Myocyte (in vitro differentiated cells): ENCODE measurements at places on chromosomes 1 and 21. TPM values are rescaled to one million over a fixed set of nuclear protein-coding genes. Genes with fewer than 3 reads are reported as not detected.

DNA sequence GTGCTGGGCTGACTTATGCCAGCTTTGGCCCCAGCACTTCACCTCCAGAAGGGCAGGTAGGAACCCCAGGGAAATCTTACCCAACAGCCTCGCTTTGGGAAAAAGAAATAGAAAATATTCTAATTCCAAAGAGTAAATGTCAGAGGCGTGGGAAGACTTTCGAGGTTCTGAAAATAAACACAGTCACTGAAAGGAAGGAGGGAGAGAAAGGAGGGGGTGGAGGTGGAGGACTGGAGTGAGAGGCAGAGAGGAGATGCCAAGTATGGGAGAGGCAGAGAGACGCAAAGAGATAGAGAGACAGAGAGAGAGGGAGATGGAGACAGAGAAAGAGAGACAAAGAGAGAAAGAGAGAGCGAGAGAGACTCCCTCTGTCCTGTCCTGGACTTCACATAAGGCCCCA, 395.0 kb downstream of the PTPRU start:
- DNase-seq, result no peak

DNA sequence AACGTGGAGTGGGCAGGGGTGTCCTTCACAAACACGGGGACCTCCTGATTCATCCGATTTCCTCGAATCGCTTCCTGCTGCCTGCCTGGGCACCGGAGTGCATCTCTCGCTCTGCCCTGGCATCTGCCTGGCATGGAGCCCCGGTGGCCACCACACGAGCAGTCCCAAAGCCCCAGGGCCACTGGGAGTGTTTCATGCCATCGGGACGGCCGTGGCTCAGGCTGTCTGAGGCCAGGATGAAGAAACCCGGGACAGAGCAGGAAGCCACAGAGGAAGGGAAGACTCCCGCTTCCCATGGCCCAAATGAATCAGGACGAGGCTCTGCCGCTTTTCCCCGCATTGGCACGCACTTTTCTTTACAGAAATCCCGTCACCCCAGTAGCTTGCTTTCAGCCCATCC, 32.4 kb downstream of the MEGF6 start:
- no peak for DNase-seq

DNA sequence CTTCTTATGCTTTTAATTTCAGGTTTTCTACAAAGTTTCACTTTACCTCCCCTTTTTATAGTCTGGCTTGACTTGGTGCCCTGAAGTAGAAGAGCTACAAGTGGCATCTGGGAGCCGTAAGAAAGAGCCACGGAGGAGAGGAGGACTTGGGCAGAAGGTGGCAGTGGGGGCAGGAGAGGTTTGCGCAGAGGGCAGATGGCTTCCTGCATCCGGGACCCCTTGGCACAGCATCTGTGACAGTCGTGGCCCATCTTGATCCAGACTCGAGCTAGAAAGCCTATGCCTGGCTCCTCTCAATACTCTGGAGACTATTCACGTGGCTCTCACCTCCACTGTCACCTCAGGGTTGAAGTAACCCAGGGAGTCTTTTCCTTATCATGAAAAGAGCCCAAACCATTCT, 169.1 kb downstream of the DYRK1A start:
- no peak for DNase-seq

GRCh38 chr1:38235705-38236104, 189.1 kb upstream of the POU3F1 start:
- DNase-seq, result no peak

GRCh38 chr1:79614762-79615161, 608.2 kb upstream of the ADGRL4 start:
- DNase-seq, result no peak

DNA sequence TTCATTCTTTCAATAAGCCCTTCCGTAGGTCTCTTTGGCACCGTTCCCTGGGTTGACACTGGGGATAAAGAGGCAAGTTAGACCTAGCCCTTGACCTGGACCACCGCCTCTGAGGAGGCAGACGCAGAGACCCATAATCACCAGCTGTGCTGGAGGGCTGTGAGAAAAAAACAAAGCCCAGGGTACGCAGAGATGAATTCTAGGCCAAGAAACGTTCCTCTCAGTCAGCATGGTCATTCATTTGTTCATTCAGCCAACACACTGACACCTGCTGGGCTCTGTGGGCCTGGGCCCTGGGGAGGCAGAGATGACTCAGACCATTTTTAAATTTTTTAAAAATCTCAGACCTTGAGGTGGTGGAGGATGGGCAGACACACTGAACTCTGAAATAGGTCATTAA, 26.3 kb upstream of the TRABD2B start:
- no peak for DNase-seq

DNA sequence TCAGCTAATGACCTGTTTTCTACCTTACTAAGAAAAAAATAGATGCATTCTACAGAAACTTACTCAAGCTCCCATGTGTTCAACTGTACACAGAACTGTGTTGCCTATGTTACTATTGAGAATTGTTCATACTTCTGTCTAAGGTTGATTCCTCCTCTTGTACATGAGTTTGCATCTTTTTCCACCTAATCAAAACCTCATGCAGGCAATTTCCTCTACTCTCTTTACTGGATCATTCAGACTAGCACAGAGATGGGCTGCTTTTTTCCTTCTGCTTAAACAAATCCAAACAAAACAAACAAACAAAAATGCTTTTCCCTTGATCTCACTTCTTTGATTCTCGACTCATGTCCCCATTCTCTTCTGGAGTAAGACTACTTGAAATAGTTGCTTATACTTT, 58.8 kb upstream of the PTGFR start:
- no peak for DNase-seq

GRCh38 chr21:43893536-43894205, 28.6 kb downstream of the AGPAT3 start:
- no peak for DNase-seq

GRCh38 chr1:187310038-187310631, 481.4 kb downstream of the PLA2G4A start:
- no peak for DNase-seq

GRCh38 chr1:22416555-22417454, 34.8 kb upstream of the ZBTB40 start:
- DNase-seq, result peak; percentile 81

- no peak for DNase-seq
These were observed 528.7 kb upstream of the PLXNA2 start for GRCh38 chr1:208772891-208773290.

DNA sequence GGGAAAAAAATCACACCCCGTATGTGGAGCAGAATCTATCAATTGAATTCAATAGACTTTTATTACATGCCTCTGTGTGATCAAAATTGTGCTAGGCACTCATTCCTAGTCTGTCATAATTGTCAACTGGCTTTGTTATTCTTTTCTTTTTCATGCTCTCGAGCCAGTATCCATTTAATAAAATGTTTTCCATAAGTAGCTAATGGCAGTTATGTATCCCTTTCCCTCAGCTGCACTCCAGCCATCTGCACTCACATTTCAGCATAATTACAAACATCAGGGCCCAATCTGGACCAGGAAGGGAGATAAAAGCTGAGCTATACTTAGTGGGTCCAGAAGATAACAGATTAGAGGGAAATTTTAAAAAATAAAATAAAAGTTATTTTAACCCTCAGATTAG, 15.9 kb downstream of the RGS5 start:
- DNase-seq, result no peak

- no peak for DNase-seq
These were observed 9.2 kb upstream of the RXRG start for GRCh38 chr1:165454091-165454610.

DNA sequence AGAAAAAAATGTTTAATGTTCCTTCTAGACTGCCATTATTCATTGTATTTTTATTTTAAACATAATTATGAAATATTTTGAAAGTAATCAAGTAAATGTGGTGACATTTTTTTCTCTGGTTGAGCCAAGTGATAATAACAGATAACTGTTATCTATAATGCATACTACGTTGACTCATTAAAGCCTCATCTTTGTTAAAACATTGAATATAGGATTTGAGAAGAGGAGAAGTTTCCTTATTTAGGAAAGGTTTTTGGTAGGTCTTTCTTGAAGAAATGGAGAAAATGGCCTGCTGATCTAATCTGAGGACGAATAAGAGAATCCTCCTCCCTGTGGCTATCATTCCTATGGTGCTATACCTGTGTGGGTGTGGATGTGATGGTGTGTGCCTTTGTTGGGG, 89.0 kb downstream of the NFIA start:
- DNase-seq, result no peak

DNA sequence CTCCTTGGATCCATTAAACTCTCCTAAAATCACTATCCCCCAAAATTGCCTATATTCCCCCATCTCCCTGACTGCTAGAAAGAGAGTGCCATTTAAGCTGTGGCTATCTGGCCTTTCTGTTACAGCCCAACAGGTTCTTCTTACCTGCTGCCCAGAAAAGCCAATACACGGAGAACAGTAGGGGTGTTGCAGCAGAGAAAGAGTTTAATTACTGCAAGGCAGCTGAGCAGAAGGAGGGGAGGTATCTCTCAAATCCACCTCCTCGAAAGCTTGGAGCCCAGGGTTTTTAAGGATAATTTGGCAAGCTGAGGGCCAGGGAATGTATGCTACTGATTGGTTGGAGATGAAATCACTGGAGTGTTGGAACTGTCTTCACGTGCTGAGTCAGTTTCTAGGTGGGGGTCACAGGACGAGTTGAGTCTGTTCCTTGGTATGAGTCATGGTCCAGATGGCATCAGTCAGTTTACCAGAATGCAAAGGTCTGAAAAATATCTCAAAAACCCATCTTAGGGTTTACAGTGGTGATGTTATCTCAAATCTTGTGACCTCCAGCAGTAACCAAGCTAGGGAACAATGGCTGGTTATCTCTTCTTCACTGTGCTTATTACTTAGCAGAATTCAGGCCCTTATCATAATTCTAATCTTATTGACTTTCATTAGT, 89.8 kb downstream of the SMYD3 start:
- DNase-seq, result peak; percentile 32

- no peak for DNase-seq
These were observed 5.6 kb downstream of the PRCC start for GRCh38 chr1:156772728-156773497.

GRCh38 chr1:204225841-204226735, 12.3 kb upstream of the GOLT1A start:
- no peak for DNase-seq

DNA sequence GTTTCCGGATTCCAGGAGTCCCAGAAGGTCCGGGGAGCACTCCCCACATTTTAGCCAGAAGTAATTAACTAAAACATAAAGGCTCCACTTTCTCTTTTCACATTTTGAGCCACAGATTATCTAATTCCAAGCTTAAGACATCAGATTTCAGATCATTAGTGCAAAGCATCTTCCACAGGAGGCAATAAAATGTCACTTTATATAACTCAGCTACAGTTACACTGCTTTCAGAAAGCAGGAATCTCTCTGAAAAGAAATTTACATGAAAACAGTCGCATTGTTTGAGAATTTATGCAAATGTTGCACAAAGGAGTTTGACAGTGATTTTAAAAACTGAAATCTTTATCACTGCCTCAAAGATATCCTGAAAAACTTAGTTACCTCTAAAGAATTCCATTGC, 99.7 kb downstream of the LMO4 start:
- no peak for DNase-seq

GRCh38 chr21:23522751-23523150, 2084.5 kb downstream of the MRPL39 start:
- DNase-seq, result no peak

DNA sequence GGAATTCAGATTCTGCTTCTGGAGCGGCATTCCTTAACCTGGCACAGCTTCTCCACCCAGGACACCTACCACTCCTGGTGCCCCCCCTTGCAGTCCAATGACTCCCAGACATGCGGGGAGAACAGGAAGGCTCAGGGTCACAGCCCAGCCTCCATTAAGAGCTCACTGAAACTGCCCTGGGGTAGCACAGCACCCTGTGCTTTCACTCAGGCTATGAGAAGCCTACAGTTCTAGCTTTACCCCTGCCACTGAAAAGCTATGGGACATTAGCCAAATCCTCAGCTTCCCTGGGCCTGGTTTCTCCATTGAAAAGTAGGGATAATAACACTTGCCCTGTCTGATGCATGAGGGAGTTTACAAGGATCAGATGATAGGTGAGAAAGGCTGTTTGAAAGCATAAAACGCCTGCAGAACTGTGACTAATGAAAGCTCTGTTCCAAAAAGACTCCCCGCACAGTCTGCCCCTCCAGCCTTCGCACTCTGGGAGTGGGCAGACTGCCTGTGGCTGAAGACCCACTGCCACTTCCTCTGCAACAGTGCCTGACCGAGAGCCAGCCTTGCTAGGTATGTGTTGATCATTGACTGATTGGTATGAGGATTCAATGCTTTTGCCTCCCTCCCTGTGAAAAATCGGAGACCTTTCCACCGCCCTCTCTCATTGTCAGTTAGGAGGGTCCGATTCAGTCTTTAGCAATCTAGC, 2.7 kb upstream of the CLDN19 start:
- no peak for DNase-seq

DNA sequence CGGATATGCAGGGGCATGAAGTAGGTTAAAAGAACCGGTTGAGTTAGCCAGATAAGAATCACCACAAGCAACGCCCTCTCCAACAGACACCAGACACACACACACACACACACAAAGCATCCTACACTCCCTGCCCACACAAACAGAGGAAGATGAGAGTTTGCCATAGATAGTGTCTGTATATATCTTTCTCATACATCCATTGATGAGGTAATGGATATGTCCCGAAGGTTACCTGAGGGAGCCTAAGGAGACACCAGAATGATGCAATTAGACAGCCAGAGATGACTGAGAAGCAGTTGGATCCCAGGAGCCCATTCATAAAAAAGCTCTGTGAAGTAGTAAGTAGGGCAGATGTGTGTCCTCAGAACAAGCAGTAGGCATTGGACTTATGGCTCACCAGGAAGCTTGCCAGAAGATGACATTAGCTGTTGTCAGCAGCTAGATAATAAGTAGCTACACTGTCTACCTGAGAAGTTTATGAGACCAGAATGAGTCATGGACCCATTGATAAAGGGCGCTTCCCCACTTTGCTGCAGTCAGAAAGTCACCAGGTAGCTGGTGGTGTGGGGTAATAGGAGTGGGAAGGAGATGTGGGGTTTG, 247.0 kb downstream of the KCNT2 start:
- DNase-seq, result no peak

DNA sequence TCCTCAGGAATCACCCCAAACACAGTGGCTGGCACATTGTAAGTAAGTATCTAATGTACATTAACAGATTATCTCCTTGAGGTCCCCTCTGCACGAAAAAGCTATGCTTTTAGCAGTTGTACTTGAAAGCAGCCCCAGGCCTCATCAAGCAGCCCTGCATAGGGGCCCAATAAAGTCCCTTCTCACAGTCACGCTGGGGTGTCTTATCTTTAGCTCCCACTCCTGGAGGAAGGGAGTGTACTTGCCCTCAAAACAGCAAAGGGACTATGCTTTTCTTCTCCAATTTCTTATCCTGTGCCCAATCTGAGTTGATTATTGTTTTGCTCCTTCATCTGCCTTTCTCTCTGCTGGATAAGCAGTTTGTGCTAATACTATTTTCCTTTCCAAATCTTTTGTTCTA, 168.8 kb upstream of the PLXNA2 start:
- DNase-seq, result no peak

The OR2G6 gene
- total RNA-seq, result not detected in 2 replicates

The FBXO2 gene
- 1.0 TPM in 1 of 2 replicates, not detected in the other for total RNA-seq

The PPIH gene
- total RNA-seq, result 24.3 and 42.2 TPM in 2 replicates

The C1orf146 gene
- not detected in 2 replicates for total RNA-seq

The MARK1 gene
- 0.08 TPM in 1 of 2 replicates, not detected in the other for total RNA-seq

The FABP3 gene
- 380 and 601 TPM in 2 replicates for total RNA-seq

The HPDL gene
- not detected in 2 replicates for total RNA-seq
